ENCODE measurements at places on chromosomes 1 and 21. TPM values are rescaled to one million over a fixed set of nuclear protein-coding genes. Genes with fewer than 3 reads are reported as not detected.

NCAM2 gene
- 54.5 TPM for total RNA-seq

FBLIM1 gene
- total RNA-seq, result 0.24 TPM

MYBPHL gene
- total RNA-seq, result 0.66 TPM

EFNA3 gene
- total RNA-seq, result 7.1 TPM

GSTM1 gene
- not detected for total RNA-seq

ORC1 gene
- total RNA-seq, result 65.8 TPM

PAFAH2 gene
- total RNA-seq, result 4.7 TPM

PLPPR4 gene
- total RNA-seq, result not detected

PADI6 gene
- total RNA-seq, result not detected

NBPF6 gene
- total RNA-seq, result 6.1 TPM

GNG12 gene
- total RNA-seq, result 3.7 TPM

FUCA1 gene
- total RNA-seq, result 13.5 TPM

- H3K4me1 ChIP-seq, result peaks cover 15% of the 10 kb centered on the region
- H3K27ac ChIP-seq, result no peak overlapping the region
- no peaks in the 10 kb centered on the region for H3K27me3 ChIP-seq
- peaks cover 7% of the 10 kb centered on the region for H3K36me3 ChIP-seq
- no peak overlapping the region for H3K4me3 ChIP-seq
Observed at GRCh38 chr1:109933856-109934711, 23.4 kb downstream of the CSF1 start.

DNA sequence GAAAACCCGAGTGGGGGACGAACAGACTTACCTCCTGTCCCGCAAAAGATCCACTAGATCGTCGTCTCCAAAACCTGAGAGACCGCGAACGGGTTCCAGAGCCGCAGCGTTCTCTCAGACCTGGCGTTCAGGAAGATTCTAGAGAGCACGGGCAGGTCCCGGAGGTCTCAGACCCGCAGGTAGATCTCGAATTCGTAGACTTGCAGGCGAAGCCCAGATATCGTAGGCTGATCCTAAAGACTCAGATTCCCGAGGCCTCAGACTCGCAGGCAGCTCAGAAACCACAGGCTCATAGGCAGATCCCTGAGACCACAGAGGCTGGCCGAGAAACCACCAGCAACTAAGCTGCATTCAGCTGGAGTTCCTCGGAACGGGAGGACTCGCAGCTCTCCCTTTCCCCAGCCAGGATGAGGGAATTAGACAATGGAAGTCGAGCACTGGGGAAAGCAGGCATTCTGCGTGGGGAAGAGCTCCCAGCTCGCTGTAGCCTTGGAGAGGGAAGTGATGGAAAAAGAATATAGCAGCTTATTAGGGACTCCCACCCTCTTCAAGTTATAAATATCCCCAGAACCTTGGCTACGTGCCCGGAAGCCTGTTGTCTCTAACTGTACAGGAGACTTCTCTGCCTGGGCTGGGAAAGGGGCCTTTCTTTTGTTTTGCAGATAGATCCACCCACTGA lies at the start of gene ZNF436:
Gene ZNF436, minus strand, starts transcription at position 502 of the 679 bp plus-strand sequence. CDS start 1,831 bp downstream, outside the sequence.
- peak within 1 kb of the TSS; percentile 97 for H3K27ac ChIP-seq
- H3K36me3 ChIP-seq, result peaks cover 25% of the 10 kb centered on the region
- peaks cover 36% of the 10 kb centered on the region for H3K4me1 ChIP-seq
- H3K4me3 ChIP-seq, result peak within 1 kb of the TSS; percentile 58
- no peaks in the 10 kb centered on the region for H3K27me3 ChIP-seq

- H3K27ac ChIP-seq, result no peak overlapping the region
- H3K4me3 ChIP-seq, result no peak overlapping the region
- H3K36me3 ChIP-seq, result no peaks in the 10 kb centered on the region
- no peak for DNase-seq
- no peaks in the 10 kb centered on the region for H3K27me3 ChIP-seq
Observed at GRCh38 chr1:76933847-76934815, 66.9 kb downstream of the ST6GALNAC5 start.

GRCh38 chr1:202159534-202160371 lies 649 bp downstream of the PTPN7 start:
- peaks cover 41% of the 10 kb centered on the region for H3K36me3 ChIP-seq
- H3K27ac ChIP-seq, result peak overlapping the region; percentile 99
- peak; percentile 89 for DNase-seq
- H3K4me1 ChIP-seq, result peaks cover 78% of the 10 kb centered on the region
- H3K27me3 ChIP-seq, result no peaks in the 10 kb centered on the region
- H3K4me3 ChIP-seq, result peak overlapping the region; percentile 57

GRCh38 chr1:223037845-223038244 lies 105.2 kb downstream of the TLR5 start:
- H3K4me1 ChIP-seq, result peaks cover 4% of the 10 kb centered on the region
- no peak overlapping the region for H3K27ac ChIP-seq
- no peak for DNase-seq
- H3K27me3 ChIP-seq, result peaks cover 26% of the 10 kb centered on the region

- H3K27me3 ChIP-seq, result no peaks in the 10 kb centered on the region
- H3K4me1 ChIP-seq, result peaks cover 21% of the 10 kb centered on the region
- peaks cover 89% of the 10 kb centered on the region for H3K36me3 ChIP-seq
- peak overlapping the region; percentile 78 for H3K27ac ChIP-seq
- DNase-seq, result no peak
Observed at GRCh38 chr1:29202053-29202452, 20.4 kb upstream of the SRSF4 start.

DNA sequence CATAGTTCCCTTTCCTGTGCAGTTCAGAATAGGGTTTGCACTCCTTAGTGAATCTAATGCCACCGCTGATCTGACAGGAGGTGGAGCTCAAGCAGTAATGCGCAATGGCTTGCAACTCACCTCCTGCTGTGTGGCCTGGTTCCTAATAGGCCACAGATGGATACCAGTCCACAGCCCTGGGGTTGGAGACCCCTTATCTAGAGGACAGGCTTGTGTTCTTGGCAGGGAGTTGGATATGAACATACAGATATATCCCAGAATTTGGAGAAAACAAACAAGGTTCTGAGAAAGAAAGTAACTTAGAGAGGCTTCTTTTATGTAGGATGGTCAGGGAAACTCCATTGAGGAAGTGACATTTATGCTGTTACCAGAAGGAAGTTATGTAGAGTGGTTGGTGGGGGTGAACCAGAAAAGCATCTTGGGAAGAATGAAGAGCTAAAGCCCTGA lies 5.1 kb upstream of the PTPRC start:
- DNase-seq, result no peak
- 0 out of 3 replicates have a peak, but pooled peaks cover 2% of the 10 kb centered on the region for H3K36me3 ChIP-seq
- H3K4me1 ChIP-seq, result 0 out of 2 replicates have a peak, but pooled peaks cover 7% of the 10 kb centered on the region
- peak overlapping the region; percentile 61 for H3K27ac ChIP-seq
- no peaks in the 10 kb centered on the region for H3K27me3 ChIP-seq

GRCh38 chr1:212928323-212929291 lies 21.7 kb upstream of the VASH2 start:
- H3K27ac ChIP-seq, result no peak overlapping the region
- no peaks in the 10 kb centered on the region for H3K4me1 ChIP-seq
- H3K36me3 ChIP-seq, result no peaks in the 10 kb centered on the region
- H3K27me3 ChIP-seq, result peaks cover 2% of the 10 kb centered on the region

GRCh38 chr1:1778663-1779319 lies 521 bp upstream of the NADK start:
- peak overlapping the region; percentile 88 for H3K4me3 ChIP-seq
- DNase-seq, result peak; percentile 89
- H3K27me3 ChIP-seq, result no peaks in the 10 kb centered on the region

DNA sequence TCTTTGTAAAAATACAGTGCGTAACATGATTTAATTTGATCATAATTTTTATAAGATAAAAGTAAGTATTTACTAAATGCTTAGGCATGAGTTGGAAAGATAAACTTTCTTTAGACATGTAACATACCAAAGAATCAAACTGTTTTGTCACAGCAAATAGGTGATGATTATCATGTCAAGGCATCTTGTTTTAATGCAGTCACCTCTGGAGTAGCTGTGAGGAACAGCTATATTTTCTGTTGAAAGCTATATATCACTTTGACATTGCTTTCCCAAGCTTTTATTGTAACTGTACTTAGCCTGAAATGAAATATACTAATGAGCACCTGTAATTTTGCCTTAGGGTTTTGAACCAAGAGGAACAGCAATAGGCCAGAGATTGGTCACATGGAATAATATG lies 151.9 kb downstream of the TLR5 start:
- no peaks in the 10 kb centered on the region for H3K27me3 ChIP-seq
- H3K27ac ChIP-seq, result no peak overlapping the region
- no peak for DNase-seq
- no peak overlapping the region for H3K4me3 ChIP-seq
- H3K36me3 ChIP-seq, result no peaks in the 10 kb centered on the region
- H3K4me1 ChIP-seq, result no peaks in the 10 kb centered on the region

- no peak for DNase-seq
- no peak overlapping the region for H3K27ac ChIP-seq
- no peak overlapping the region for H3K4me3 ChIP-seq
- H3K27me3 ChIP-seq, result no peaks in the 10 kb centered on the region
- H3K36me3 ChIP-seq, result no peaks in the 10 kb centered on the region
Observed at GRCh38 chr1:76023669-76024435, 50.7 kb upstream of the ST6GALNAC3 start.

- H3K4me3 ChIP-seq, result no peak overlapping the region
- peaks cover 63% of the 10 kb centered on the region for H3K27me3 ChIP-seq
- no peaks in the 10 kb centered on the region for H3K36me3 ChIP-seq
Observed at GRCh38 chr1:44366371-44366975, 11.4 kb upstream of the ERI3 start.

DNA sequence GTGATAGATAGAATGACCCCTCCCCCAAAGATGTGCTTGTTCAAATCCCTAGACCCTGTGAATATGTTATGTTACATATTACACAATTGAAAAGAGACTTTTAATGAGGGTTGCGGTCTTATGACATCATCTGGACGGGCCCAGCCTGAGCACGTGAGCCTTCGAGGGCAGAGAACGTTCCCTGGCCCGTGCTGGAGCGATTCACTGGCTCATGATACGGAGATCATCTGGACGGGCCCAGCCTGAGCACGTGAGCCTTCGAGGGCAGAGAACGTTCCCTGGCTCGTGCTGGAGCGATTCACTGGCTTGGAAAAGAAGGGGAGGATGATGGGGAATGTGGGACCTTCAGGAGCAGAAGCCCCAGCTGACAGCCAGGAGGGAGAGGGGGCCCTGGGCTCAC lies 34.4 kb upstream of the COL18A1 start:
- H3K4me3 ChIP-seq, result no peak overlapping the region
- peaks cover 18% of the 10 kb centered on the region for H3K27me3 ChIP-seq
- H3K36me3 ChIP-seq, result no peaks in the 10 kb centered on the region
- no peak for DNase-seq
- peaks cover 41% of the 10 kb centered on the region for H3K4me1 ChIP-seq

DNA sequence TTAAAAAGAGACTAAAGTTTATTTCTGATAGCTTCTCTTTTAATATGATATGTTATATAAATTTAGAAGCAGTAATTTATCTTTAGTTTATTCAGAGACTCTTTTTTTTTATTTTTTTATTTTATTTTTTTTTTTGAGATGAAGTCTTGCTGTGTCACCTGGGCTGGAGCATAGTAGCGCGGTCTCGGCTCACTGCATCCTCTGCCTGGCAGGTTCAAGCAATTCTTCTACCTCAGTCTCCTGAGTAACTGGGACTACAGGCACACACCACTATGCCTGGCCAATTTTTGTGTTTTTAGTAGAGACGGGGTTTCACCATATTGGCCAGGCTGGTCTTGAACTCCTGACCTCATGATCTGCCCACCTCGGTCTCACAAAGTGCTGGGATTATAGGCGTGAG lies 89.6 kb downstream of the DISP1 start:
- H3K36me3 ChIP-seq, result no peaks in the 10 kb centered on the region
- no peaks in the 10 kb centered on the region for H3K27me3 ChIP-seq
- DNase-seq, result no peak
- no peak overlapping the region for H3K27ac ChIP-seq
- H3K4me1 ChIP-seq, result no peaks in the 10 kb centered on the region

GRCh38 chr1:168151935-168152334 lies 15.2 kb upstream of the GPR161 start:
- H3K4me3 ChIP-seq, result no peak overlapping the region
- H3K27me3 ChIP-seq, result no peaks in the 10 kb centered on the region
- H3K27ac ChIP-seq, result no peak overlapping the region
- H3K4me1 ChIP-seq, result no peaks in the 10 kb centered on the region

- no peaks in the 10 kb centered on the region for H3K27me3 ChIP-seq
- no peaks in the 10 kb centered on the region for H3K36me3 ChIP-seq
- H3K27ac ChIP-seq, result no peak overlapping the region
- DNase-seq, result no peak
- H3K4me1 ChIP-seq, result no peaks in the 10 kb centered on the region
Observed at GRCh38 chr1:75338616-75339483, 204.7 kb downstream of the LHX8 start.

- H3K27me3 ChIP-seq, result no peaks in the 10 kb centered on the region
- peaks cover 8% of the 10 kb centered on the region for H3K4me1 ChIP-seq
- no peaks in the 10 kb centered on the region for H3K36me3 ChIP-seq
- no peak overlapping the region for H3K4me3 ChIP-seq
- H3K27ac ChIP-seq, result no peak overlapping the region
Observed at GRCh38 chr1:91847851-91848250, 38.1 kb downstream of the TGFBR3 start.

- no peak for DNase-seq
- peaks cover 1% of the 10 kb centered on the region for H3K4me1 ChIP-seq
- H3K27ac ChIP-seq, result no peak overlapping the region
- peaks cover 79% of the 10 kb centered on the region for H3K36me3 ChIP-seq
- no peaks in the 10 kb centered on the region for H3K27me3 ChIP-seq
- H3K4me3 ChIP-seq, result no peak overlapping the region
Observed at GRCh38 chr1:179066471-179066870, 15.4 kb upstream of the TOR3A start.

- H3K4me3 ChIP-seq, result no peak overlapping the region
- H3K36me3 ChIP-seq, result no peaks in the 10 kb centered on the region
- H3K27me3 ChIP-seq, result peaks cover 71% of the 10 kb centered on the region
- H3K27ac ChIP-seq, result no peak overlapping the region
- H3K4me1 ChIP-seq, result peaks cover 65% of the 10 kb centered on the region
- peak; percentile 72 for DNase-seq
Observed at GRCh38 chr1:10646347-10646861, 150.0 kb downstream of the CASZ1 start.

- no peaks in the 10 kb centered on the region for H3K36me3 ChIP-seq
- no peak overlapping the region for H3K27ac ChIP-seq
- H3K4me1 ChIP-seq, result peaks cover 42% of the 10 kb centered on the region
- no peak overlapping the region for H3K4me3 ChIP-seq
Observed at GRCh38 chr1:168405906-168406549, 125.4 kb downstream of the TBX19 start.

DNA sequence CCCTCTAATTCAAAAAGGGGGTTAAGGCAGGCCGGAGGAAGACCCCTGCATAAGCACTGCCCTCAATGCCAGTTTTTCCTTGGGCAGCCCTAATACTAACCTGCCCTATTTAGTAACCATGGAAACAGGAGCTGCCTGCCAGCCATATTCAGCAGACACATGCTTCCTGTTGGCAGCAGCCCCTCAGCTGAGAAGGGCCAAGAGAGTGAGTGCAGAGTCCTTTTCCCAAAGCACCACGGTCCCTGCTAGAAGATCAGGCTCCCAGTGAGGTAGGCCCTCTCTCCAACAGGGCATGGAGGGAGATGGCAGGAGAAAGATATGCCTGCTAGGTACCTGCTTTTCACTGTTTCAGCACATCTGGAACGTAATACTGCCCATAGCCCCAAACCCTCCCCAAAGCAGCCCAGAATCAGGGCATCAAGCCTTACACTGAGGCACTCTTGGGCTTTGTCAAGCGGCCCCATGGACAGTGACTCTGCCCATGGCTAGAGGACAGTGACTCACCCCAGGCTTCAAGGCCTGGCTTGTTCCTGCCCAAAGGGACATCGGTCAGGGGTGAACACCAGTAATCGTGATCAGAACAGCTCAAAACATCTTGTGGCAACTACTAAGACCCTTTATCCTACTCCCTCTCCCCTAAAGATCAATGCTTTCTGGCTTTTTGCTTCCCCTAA lies 64.5 kb downstream of the BCAR3 start:
- no peak overlapping the region for H3K4me3 ChIP-seq
- DNase-seq, result no peak
- H3K27me3 ChIP-seq, result 0 out of 3 replicates have a peak, but pooled peaks cover 2% of the 10 kb centered on the region
- H3K36me3 ChIP-seq, result no peaks in the 10 kb centered on the region

All from K562 (cell line).